ENCODE measurements at places on chromosomes 1 and 21.

GRCh38 chr1:86636898-86637297 is 67.5 kb upstream of the SH3GLB1 start:
- DNase-seq = no peak

DNA sequence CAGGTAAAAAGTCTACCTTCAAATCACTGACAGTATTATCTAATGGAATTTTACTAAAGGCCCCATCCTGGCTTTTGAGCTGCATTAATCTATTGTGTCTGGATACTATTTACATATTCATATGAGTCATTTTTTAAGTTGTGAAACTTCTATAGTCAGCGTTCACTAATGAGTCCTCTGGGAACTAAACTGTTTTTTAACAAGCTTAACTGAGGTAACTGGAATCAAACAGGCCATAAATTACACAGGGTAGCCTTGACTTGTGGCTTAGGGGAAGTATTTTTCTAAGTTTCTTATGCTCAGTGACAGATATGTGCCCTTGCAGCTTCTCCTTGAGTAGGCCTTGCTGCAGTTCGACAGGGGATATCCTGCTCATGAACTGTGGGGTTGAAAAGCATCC is 68.8 kb downstream of the JMJD4 start:
- no peak for DNase-seq

DNA sequence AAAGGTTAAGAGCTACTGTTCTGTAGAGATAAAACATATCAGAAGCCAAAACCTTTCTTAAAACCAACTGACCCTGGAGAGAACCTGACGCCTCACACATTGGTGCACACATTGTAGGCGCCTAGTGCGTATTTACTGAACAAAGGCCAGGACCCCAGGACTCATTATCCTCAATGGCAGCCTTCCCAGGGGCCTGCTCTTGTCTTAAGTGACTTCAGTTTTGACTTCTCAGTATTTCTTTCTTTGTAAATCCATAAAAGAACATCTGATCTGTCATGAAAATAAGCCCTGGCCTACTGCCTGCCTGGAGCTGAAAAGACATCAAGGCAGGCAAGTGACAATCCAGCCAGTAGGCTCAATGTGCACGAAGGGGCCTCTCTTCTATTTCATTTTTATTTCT is 27.6 kb downstream of the ABCA4 start:
- no peak for DNase-seq

DNA sequence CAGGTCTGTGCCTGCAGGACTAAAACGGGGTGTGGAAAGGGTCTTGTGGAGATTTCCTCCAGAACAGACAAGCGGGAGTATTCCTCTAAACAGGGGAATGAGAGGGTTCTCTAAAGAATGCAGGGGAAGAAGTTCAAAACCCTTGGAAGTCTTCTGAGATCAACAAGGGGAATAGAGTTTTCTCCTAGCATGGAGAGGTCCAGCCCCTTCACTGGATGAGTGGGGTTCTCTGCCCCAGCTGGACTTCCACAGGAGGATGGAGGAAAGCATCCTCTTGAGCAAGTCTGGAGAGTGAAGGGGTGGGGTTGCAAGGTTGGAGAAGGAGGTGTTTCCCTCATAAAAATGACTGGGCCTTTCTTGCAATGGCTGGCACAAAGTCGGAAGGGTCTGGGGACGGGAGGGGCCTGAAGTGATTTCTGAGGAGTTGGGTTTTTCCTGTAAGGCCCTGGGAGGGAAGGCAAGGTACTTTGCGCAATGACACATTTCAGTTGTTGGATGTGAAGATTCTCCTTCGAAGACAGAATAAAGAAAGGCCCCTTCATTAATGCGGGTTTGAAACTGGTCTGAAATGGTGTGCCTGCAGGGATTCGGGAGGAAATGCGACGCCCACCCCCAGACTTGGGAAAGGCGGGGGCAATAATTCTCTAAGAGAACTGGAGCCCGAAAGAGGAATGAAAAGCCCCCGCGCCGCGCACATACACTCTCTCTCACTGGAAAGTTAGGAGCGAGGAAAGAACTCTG is 884 bp downstream of the SPATA6 start:
- no peak for DNase-seq

- no peak for DNase-seq
Measured at GRCh38 chr1:159927849-159928431, 2.6 kb upstream of the TAGLN2 start.

DNA sequence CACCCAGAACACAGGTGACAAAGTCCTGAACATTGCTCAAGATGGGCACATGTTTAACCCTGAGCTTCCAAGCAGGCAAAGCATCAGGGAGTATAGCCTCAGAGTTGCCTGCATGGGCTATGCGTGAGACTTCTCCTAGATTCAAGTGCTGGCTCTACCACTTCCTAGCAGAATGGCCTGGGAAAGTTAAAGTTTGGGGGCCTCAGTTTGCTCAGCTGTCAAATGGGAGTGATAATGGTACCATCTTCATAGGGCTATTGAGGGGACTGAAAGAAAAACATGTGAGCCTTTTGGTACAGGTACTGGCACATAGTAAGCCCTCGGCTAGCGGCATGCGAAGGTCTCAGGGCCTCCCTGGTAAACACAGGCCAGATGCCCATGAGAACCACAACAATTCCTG is 28.0 kb upstream of the SMIM12 start:
- DNase-seq = no peak

DNA sequence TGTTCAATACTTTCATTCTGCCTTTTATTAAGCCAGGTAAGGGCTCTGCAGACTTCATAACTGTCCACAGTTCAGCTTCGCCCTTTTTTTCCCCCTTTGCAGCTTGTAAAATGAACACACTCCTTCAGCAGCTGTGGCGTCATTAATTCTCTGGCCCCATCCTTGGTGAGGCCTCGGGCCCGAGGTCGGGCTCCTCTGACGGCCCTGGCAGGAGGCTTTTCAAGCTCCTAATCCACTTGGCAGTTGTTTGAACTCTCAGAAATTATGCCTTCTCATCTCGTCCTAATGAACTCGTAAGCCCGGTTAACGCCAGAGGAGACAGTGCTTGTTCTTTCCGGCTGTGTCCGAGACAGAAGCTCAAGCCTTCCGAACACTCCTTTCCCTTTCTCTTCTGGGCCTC is 18.1 kb upstream of the EPHA8 start:
- no peak for DNase-seq

GRCh38 chr1:109493227-109493626 is 667 bp upstream of the CYB561D1 start:
- no peak for DNase-seq

DNA sequence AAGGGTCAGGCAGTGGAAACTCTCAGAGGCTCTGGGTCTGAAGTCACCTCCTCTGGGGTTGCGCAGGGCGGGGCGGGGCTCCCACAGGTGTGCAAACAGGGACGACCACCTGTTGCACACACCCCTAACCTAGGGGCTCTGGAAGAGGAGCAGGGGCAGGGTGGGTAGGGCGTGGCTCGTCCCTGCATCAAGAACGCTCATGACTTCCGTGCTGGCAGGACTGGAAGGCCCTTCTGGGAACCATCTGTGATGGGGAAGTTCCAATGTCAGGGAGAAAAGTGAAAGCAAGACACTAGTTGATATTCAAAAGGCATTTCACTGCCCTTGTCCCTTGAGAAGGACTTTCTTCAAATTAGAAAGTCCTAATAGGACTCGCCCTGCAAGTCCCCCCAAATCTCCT is 22.1 kb upstream of the CLSTN1 start:
- DNase-seq = no peak

- no peak for DNase-seq
Measured at GRCh38 chr1:244186372-244186771, 135.3 kb downstream of the ZBTB18 start.

DNA sequence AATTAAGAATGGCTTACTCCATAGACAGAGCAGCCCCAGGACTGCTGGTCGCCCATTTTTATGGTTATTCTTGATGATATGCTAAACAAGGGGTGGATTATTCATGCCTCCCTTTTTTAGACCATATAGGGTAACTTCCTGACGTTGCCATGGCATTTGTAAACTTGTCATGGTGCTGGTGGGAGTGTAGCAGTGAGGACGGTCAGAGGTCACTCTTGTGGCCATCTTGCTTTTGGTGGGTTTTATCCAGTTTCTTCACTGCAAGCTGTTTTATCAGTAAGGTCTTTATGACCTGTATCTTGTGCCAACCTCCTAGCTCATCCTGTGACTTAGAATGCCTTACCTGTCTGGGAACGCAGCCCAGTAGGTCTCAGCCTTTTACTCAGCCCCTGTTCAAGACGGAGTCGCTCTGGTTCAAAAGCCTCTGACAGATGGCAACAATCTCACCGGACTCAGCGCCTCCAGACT is 5.2 kb upstream of the AGPAT3 start:
- no peak for DNase-seq

DNA sequence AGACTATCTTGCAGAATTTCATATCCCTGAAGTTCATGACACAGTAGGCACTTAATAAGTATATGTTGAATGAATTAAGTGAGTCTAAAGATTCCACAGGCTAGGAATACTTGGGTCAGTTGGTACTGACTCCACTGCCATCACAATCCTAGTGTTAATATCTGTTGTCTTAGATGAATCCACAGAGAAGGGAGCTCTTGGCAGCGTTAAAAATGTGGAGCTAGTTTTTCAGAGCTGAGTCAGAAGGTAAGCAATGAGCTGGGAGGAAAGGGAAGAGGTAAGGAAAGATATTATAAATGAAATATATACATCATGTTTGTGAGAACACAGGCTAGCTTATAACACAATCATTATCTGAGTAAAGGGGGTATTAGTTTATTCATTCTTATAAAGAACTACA is 21.8 kb upstream of the GORAB start:
- no peak for DNase-seq

- no peak for DNase-seq
Measured at GRCh38 chr1:29213055-29213454, 17.7 kb downstream of the MECR start.

- no peak for DNase-seq
Measured at GRCh38 chr1:176820391-176821031, 344.0 kb downstream of the ASTN1 start.

GRCh38 chr1:12166834-12167492 is at the start of gene TNFRSF1B:
TSS of gene TNFRSF1B (plus strand) at chr1:12166991. CDS start at chr1:12167092, 101 bp downstream.
- DNase-seq = peak; percentile 54

DNA sequence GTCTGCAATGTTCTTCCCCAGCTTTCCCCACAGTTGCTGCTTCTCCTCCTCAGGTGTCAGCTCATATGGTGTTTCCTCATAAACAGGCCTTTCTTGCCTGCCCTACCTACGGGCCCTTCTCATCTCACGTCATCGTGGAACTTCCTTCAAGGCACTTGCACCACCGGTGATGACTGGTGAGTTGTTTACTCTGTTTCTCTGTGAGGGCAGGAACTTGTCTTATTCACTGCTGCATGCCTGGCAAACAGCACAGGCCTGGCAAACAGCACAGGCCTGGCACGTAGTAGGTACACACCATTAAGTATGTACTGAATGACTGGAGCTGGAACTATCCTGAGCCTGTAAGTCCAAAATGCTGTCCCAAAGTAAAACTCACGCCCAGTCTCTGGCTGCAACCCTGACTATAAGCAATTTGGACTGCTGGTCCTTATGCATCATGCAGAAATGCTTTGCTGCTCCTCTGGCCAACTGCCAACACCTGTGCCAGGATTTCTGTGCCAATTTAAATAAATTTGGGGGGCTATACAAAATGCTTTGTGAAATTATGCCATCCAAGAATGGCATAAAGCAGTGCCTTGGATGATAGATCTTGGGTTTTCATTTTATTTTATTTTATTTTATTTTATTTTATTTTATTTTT is 25.7 kb downstream of the STK40 start:
- DNase-seq = peak; percentile 63

GRCh38 chr1:245671966-245672767 is 517.4 kb downstream of the KIF26B start:
- DNase-seq = no peak

- no peak for DNase-seq
Measured at GRCh38 chr1:56453016-56453415, 126.3 kb downstream of the PLPP3 start.

- no peak for DNase-seq
Measured at GRCh38 chr1:232667094-232667777, 37.3 kb upstream of the SIPA1L2 start.

All from naive thymus-derived CD4-positive, alpha-beta T cell (primary cell).